ENCODE measurements at places on chromosomes 3 and 15.

DNA sequence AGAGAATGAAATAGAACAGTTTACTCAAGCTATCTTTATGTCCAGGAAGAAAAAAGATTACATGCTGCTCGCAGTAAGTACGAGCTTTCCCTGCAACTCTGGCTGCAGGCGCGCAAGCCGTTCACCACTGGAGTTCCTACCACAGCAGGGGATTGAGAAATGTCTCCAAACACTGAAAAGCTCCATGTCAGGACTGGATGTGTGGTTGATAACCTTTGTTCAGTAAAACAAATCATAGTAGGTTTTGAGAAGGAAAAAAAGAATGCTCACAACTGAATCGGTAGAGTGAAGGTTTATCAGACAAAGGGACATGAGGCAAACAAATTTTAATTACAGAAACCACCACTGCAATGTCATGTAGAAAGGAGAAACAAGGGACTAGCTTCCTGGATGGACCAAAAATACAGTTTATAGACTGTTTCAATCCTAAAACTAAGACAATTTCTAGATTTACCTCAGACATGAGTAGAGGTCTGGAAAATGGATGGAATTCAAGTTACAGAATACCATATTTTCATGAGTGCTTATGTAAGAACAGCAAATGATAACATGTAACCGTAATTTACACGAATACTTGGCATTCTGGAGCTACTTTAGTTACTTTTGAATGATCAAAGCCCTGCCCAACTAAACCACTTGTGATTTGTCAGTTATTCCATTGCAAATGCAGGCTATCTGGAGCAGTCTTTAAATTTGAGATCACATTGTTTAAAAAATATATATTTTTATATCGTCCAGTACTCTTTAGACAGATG lies 471.1 kb downstream of the SHQ1 start:
- no peak for DNase-seq

DNA sequence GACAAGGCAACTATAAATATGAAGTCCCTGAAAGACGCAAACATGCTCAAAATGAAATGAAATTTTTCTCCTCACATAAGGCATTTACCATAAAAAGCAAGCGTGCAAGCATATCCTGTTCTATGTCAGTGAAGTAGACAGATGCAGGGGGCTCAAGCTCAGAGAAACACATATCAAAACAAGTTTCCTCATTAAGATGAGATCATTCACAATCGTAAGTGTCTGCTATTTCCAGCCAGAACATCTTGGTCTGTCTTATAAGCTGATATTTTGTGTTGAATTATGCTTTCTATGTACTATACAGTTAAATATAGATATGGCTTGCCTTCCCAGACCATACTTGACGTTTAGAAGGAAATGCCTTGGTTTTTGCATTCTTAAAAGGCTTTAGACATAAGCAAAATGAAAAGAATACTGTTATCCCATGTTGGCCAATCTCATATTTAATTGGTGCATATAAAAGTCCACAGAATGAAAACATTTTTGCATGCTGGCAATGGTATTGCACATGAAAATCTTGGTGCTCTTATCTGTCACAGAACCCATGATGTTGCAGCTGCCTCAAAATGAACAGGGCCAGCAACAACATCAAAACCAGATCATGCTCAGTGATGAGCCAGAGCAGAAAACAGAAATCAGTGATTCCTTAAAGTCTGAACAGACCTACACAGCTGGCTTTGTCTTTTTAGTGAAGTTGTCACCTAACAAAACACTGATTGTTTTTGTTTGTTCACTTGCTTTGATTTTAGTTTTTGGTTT lies 65.4 kb downstream of the SIDT1 start:
- no peak for DNase-seq

DNA sequence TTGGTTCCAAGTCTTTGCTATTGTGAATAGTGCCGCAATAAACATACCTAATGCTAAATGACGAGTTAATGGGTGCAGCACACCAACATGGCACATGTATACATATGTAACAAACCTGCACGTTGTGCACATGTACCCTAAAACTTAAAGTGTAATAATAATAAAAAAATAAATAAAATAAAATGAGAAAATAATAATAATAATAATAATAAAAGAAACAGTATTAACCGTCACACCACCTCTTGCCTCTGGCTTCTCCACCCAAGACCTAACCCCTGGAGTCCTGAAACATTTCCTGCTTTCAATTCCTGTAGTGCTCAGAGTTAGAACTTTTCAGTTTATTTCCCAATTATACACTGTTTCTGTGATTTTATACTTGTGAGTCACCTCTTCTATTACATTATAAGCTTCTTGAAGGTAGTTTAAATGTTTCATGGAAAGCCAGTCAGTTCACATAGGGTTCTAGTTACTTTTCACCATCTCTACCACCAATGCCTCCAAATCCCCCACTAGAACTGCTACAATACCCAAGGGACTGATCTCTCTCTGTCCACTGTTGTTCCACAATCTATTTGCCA lies 18.4 kb upstream of the GHSR start:
- no peak for DNase-seq

GRCh38 chr3:138473391-138473790 lies 39.0 kb downstream of the ESYT3 start:
- no peak for DNase-seq

GRCh38 chr15:32838820-32839219 lies 121.0 kb downstream of the GREM1 start:
- DNase-seq: no peak

DNA sequence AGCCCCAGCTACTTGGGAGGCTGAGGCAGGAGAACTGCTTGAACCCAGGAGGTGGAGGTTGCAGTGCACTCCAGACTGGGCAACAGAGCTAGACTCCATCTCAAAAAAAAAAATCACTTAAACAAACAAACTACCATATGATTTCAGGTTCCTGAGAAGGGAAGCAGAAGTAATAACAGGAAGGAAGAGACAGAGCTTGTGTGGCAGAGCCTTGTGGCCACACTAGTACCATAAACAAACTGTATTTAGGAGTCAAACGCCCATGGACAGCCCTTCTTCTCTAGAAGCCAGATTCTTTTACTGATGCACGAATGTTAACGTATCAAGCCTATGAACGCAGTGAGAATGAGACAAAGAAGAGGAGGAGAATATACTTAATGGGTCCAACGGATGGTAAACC lies 12.0 kb downstream of the MTMR10 start:
- DNase-seq: no peak

- DNase-seq: no peak
Observed at GRCh38 chr15:89587955-89588354, 12.7 kb downstream of the TICRR start.

GRCh38 chr3:66017591-66017990 lies 21.1 kb downstream of the MAGI1 start:
- DNase-seq: no peak

DNA sequence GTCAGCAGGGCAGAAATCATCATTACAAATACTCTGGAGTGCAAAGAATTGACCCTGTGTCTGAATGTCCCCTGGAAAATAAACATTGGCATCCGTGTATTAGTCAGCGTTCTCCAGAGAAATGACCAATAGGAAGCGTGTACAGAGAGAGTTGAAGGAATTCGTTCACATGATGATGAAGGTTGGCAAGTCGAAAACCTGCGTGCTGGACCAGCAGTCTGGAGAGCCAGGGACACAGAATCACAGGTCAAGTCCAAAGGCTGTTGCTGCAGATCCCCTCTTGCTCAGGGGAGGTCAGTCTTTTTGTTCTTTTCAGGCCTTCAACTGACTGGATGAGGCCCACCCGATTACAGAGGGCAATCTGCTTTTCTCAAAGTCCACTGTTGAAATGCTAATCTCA lies 16.6 kb downstream of the GP9 start:
- no peak for DNase-seq
